ENCODE measurements at places on chromosomes 3 and 15. TPM values are rescaled to one million over a fixed set of nuclear protein-coding genes. Genes with fewer than 3 reads are reported as not detected.

CLDN16 gene
- not detected for polyA plus RNA-seq

PRSS50 gene
- not detected for polyA plus RNA-seq

SPTBN5 gene
- polyA plus RNA-seq: not detected

DNA sequence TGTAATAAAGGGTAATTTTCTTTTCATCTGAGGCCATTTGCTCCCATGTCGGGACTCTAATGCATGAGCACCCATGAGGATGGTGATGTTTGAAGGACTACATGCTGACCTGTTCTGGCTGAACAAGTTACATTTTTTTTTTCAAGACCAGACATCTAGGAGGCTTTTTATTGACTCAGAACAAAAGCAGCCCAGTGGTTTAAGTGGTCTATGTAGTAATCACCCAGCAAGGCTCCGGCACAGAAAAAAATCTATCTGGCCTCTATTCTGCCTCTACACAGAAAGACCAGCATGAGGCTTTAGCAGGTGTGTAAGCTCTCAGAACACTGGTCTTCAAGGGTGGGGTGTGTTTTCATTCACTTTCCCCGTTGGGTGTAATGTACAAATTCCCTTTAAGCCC, 95.1 kb upstream of the ZBED2 start:
- no peak for DNase-seq

DNA sequence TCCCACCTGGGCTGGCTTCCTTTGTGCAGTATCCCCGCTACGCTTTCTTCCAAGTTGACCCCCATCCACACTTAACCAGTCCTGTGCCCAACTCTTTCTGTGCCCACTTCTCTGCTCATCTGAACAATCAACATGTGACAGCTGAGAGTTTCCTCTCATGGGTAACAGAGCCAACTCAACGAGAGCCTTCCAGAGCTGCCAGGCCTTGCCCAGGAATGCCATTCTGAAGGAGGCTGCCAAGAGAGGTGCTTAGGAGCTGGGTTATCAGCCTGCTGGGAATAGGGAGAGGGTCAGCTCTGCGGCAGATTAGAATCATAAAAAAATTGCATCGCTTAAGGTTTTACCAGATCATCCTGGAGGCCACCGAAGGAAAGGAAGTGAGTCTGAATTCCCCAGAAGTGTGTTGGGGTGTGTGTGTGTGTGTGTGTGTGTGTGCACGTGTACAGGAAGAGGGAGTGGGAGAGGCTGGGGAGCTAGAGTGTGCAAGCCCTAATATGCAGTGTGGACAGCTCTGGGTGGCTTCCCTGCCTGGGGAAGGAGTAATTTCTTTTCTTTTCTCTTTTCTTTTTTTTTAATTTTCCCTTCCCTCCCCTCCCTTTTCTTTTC, 66.7 kb downstream of the ITGA11 start:
- no peak for DNase-seq

GRCh38 chr3:130426206-130426605, 80.7 kb downstream of the COL6A5 start:
- no peak for DNase-seq

DNA sequence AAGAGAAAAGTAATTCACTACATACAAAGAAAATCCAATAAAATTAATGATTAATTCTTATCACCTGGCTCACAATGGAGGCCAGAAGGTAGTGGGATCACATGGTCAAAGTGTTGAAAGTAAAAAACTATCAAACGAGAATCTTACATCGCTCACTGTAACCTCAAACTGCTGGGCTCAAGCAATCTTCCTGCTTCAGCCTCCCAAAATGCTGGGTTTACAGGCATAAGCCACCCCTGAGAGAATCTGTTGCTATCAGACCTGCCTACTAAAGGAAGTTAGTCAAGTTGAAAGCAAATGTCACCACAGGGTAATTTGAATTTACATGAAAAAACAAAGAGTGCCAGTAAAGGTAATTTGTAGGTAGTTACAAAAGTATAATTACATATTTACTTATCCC, 103.3 kb downstream of the PCCB start:
- no peak for DNase-seq

DNA sequence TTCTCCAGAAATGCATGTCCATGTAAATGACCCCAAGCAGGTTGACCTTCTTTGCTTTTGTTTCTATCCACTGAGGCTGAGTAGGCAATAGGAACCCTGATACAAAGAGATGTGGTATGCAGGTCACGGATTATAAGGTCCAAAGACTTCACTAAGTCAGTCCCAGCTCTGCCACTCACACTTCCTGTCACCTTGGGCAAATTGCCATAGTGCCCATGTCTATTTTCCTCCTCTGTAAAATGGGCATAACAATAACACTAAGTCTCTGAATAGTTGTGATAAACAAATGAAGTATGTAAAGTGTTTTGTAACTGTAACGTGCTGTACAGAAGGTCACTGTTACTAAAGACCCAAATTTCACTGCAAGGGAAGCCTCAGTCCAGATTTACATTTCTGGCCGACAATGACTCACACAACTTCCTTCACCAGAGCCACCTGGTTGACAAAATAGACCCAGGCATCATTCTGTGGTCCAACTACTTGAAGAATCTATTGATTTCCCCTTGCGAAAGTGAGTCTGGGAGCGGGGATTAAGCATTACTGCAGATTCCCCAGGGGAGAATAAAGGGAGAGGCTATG, 175.4 kb upstream of the LPP start:
- peak; percentile 23 for DNase-seq

- peak; percentile 21 for DNase-seq
These were observed 146.6 kb downstream of the SERPINI1 start for GRCh38 chr3:167882057-167882667.

DNA sequence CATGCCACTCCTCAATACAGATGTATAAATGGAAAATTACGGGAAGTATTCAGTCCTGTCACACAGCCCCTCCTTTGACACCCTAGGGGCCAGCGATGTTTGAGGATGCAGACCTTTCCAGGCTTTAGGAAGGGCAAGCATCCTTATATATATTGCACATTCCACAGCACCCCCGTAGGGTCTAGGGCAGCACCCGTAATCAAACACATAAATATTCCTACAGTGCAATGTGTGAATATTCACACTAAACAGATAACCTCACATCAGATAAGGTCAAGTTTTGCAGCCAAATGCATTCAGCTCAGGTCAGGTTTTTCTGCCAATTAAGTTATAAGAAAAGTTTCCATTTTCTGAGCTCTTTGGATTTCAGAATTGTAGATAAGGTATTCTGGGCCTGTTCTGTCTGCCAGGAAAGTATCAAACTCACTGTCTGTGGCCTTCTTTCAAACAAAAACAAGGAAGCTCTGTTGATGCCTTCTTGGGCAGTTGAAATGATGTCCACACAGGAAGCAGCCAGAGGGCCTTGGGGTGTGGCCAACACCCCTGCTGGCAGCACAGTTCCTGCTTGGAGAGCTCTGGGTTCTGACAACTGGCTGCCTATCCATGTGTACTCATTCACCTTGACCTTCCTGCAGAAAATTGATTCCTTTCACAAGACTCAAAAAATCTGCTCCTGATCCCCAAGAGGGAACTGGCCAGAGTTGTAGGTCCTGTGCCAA, 427.0 kb downstream of the NTRK3 start:
- DNase-seq: peak; percentile 31

DNA sequence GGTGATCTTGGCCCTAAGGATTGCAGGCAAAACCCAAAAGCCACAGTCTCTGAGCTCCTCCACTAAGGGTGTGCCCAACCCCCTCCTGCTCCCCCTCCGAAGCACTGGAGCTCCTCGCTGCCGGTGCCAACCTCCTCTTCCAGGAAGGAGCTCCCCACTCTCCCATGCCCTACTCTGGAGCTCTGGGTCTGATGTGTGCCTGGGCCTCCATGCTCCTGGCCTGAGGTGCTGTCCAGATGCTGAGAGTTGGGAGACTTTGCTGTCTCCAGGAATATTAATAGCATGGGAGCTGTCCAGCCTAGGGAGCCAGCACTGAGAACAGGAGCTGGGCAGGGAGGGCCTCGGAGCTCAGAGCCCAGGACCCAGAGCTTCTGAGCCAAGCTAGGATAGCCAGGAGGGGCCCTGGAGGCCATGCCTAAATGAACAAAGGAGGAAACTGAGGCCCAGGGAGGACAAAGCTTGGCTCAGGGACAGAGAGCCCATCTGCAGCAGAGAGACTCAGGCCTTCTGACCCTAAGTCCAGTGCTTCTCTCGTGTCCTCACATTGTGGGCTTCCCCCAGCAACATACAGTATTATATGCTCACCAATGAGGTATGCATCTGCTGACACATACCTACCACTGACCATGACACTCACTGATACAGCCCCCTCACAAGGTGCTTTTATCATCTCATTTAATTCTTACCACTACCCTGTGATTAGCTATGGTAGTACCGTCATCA, 36.9 kb upstream of the HERC1 start:
- no peak for DNase-seq

DNA sequence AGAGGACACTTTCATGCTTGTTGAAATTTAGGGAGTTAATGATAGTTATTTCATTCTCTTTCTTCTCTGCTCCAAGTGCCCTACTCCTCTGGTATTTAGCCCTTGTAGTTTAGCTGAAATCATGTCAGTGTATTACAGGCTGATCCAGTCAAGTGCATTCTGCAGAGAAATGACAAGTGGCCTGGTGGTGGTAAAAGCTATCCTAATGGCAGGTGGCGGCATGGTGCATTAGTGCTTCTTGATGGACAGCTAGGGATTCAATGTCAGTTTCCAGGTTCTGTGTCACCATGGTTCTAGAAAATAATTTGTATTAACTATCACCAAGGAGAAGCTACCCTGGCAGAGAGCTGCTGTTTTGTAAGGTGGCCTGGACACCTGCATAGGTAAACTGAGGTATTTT, 90.0 kb upstream of the BNIP2 start:
- DNase-seq: no peak

DNA sequence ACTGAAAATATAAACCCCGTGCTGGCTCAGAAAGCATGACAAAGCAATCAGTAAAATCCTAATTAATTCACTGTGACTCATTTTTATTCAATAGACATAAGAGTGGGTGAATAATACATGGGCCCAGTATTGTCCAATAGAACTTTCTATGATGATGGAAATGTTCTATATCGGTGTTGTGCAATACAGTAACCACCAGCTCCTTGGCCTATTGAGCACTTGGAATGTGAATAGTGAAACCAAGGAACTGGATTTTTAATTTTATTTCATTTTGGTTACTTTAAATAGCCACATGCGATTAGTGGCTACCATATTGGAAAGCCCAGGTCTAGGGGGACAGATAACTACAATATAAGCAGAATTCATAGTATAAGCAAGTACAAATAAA, 69.8 kb upstream of the PPP2R3A start:
- no peak for DNase-seq

All from CD14-positive monocyte (primary cell).